ENCODE measurements at places on chromosomes 2 and 18.

DNA sequence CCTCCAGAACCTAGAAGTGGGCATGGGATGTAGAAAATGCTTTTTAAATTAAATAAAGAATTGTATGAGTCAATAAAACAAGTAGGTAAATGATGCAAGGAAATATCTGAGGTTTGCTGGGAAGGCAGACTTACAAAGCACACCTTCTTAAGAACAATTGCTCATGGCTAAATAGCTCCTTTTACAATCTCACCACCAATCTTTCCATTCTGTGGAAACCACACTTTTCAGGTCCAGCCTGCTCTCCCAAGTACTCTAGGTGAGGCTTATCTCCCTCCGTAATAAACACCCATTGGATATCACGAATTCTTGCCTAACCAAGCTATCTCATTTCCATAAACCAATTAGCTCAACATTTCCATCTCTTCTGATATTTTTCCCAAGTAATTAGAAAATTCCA is 91.5 kb upstream of the SLC8A1 start:
- no peak for DNase-seq

DNA sequence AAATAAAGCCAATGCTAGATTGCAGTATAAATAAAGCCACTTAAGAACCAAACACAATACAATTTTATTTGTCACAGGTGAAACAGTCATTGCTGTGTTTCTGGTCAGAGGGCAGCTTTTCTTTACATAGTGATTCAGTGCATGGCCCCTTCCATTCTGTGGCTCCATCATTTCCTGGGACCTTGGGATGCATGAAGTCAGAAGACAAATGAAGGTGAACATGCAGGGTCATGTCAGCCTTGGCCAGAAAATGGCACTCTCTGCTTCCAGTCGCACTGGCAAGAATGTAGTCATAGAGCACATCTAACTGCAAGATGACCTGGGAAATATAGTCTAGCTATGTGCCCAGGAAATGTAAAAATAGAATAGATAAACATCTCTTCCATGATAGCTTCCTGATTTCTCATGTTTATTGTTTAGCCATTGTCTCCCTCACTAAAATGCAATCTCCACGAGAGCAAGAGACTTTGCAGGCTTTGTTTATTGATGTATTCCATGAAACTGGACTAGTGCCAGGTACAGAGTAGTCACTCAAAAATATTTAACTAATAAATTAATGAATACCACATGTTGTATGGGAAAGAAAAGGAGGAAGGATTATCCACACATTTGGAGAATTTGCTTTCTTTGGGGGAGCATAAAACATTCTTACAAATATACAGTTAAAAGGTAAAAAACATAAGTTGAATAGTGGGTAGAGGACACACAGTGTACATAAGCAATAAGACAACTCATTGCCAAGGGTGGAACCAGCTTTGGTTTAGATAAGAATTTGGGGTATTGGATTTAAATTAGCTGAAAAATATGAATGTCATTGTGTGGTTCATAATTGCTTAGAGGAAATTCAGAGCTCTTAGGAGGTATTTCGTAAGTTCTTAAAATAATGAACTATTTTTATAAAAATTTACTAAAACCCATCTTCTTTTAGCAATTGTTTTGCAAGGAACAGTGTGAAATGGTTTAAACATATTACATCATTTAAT is 343.8 kb downstream of the PID1 start:
- no peak for DNase-seq

- no peak for DNase-seq
These were observed 46.3 kb downstream of the ANKMY1 start for GRCh38 chr2:240511351-240512108.

GRCh38 chr2:86752934-86753333 is 32.8 kb downstream of the RMND5A start:
- no peak for DNase-seq

DNA sequence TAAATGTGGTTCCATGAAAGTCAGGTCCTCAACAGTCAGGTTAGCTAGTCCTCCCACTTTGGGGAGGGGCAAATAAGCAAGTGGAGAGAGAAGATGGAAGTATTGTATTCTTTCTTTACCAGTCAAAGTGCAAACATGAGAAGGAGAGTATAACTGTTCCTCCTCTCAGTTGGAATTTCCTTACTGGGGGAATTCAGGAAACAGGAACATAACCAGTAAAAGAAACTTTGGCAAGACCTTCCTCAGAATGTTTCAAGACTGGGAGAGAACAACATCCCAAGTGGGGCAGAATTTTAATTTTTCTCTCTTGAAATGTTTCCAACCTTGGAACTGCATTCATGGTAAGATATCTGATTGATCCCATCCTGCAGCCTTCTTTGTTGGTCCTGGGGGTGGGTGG is 552.4 kb upstream of the TNP1 start:
- DNase-seq: no peak

DNA sequence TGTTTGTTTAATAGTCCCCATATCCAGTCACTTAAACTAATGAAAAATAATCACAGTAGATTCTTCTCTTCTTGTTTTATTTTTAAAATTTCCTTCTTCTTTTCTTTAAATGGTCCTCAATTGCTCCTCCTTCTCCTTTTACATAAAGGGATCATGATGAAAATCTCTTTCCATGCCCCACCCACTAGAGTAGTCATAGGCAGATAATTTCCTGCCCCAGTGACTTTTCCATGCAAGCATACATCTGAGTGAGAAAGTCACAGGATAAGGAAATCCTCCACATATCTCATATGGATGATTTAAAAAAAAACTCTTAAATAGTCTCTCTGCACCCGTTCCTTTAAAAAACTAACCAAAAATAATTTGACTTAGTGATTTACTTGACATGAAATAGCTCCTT is 552.3 kb upstream of the SETBP1 start:
- no peak for DNase-seq

- no peak for DNase-seq
These were observed 13.5 kb downstream of the IL36B start for GRCh38 chr2:113039158-113039557.

GRCh38 chr18:2510416-2510815 is 60.9 kb downstream of the METTL4 start:
- DNase-seq: no peak

DNA sequence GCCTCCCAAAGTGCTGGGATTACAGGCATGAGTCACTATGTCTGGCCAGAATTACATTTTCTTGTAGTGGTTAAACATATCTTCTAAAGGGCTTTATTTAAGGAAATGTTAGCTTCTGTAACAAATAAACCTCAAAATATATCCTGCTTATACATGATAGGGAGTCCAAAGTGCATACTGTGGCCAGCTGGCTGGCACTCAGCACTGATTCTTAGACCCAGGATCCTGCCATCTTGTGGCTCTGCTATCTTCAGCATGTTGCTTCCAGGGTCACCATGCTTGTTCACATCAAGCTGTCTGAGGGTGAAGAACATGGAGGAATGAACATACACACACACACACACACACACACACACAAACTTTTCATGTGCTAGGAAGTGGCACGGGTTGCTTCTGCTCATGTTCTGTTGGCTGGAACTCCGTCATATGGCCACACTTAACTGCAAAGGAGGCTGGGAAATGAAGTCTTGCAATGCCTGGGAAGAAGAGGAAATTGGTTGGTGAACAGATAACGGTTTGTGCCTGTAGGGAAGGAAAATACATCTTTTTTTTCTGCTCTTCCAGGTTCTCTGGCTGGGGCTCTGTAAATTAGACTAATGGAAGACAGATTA is 40.0 kb downstream of the NPPC start:
- no peak for DNase-seq

DNA sequence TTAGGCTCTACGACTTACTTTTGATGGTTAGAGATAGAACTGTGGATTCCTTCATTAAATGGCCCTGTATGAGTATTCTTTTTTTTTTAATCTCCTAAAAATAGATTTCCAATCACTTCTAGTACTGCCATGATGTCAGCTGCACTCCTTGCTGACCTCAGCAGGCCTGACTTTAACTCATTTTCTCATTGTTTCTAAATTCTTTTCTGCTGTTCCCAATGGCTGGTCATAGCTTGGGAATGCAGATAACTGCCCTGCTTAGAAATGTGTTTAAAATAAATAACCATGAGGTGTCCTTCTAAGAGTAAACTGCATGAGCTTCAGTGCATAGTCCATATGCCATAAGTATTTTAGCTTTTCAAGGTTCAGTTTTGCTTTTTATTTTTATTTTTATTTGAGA is 15.7 kb downstream of the CCDC85A start:
- DNase-seq: no peak

- no peak for DNase-seq
These were observed 5.9 kb downstream of the OTOF start for GRCh38 chr2:26471766-26472706.

GRCh38 chr2:177183860-177184259 is 28.7 kb upstream of the HNRNPA3 start:
- DNase-seq: no peak

DNA sequence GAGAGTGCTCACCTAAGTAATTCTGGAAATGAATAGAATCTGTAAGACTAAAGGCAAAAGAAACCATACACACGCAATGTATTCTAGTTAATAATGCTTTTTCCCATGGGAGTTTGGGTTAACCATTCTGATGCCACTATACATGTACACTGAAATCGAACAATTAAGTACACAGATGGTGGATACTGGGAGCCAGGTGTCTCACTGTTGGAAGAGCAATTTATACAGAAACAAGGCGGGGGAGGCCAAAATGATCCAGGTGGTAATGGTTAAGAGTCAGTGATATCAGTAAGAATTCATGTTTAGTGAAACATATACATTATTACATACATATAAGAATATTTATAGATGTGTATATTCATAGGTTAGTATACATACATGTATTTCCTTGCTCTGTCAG is 67.2 kb downstream of the TMEM131 start:
- DNase-seq: no peak

DNA sequence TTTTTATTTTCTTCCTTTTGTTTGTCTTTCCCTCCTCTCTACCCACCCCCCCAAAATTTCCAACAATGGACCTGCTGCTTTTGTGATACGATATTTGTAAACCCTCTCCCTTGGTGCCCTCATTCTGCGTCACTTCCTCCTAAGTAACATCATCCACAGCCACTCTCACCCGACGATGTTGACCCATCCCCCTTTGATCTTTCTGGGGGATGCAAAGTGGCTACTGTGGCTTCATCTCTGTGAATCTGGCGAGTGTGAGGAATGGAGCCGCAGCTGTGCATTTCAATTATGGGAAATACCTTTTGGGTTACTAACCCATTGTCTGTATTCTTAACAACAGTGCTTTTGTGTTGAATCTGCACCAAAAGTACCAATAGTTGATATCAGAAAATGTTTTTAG is 19.4 kb downstream of the ANTXR1 start:
- DNase-seq: no peak
